ENCODE measurements at places on chromosomes 2 and 18. TPM values are rescaled to one million over a fixed set of nuclear protein-coding genes. Genes with fewer than 3 reads are reported as not detected.

Gene POTEI
- 0.01 TPM for total RNA-seq

Gene TRIB2
- total RNA-seq = 1.1 TPM

Gene SKA1
- total RNA-seq = 11.3 TPM

Gene EPHA4
- 0.68 TPM for total RNA-seq

Gene AFF3
- total RNA-seq = 0.02 TPM

Gene COPS8
- total RNA-seq = 156 TPM

Gene CGREF1
- total RNA-seq = 7.4 TPM

Gene CTNNA2
- 0.17 TPM for total RNA-seq

Gene CTAGE1
- total RNA-seq = not detected

Gene CTIF
- 11.2 TPM for total RNA-seq

Gene SFT2D3
- 5.1 TPM for total RNA-seq
